ENCODE measurements at places on chromosomes 2 and 18. TPM values are rescaled to one million over a fixed set of nuclear protein-coding genes. Genes with fewer than 3 reads are reported as not detected.
A peak's percentile ranks its signal among the peaks of the same experiment; 100 is the strongest.

- H3K36me3 ChIP-seq = peaks cover 29% of the 10 kb centered on the region
- H3K27me3 ChIP-seq = no peaks in the 10 kb centered on the region
- no peak overlapping the region for H3K27ac ChIP-seq
- H3K4me3 ChIP-seq = no peak overlapping the region
These were observed 51.3 kb downstream of the NRP2 start for GRCh38 chr2:205733648-205734047.

DNA sequence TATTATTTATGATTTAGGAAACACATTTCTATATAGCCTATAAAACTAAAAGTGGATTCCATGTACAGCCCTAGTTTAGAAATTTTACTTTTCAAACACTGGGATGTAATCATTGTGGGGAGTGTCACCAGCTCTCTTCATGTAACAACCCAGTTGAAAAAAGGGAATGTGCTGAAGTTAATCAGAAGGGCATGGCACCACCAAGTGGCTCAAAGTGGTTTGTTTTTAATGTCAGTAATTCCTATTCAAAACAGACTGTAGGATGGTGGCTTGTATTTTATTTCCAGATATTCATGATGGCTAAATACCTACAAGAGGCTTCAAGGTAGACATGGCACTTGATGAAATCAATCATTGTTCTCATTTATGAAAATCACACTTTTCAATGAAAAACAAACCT lies 58.1 kb upstream of the TMEM182 start:
- no peaks in the 10 kb centered on the region for H3K4me1 ChIP-seq
- H3K27ac ChIP-seq = no peak overlapping the region
- DNase-seq = no peak
- no peak overlapping the region for H3K4me3 ChIP-seq

DNA sequence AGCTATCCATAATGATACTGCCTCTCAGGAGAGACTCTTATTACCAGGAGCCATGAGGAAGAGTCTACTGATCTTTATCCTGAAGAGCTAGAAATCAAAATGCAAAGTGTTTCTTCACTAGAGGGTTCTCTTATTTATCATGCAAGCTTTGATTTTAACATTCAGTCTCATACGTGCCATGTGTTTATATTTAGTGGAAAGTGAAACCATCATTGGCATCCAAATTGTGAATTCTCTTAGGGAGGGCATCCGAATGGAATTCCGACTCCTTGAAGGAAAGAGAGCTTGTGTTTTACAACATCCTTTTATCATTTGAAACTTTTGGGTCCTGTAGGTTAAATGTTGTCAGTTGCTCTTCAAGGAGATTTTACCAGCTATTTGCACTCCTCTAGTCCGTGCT lies 170.4 kb upstream of the SESTD1 start:
- H3K4me3 ChIP-seq = no peak overlapping the region
- DNase-seq = no peak
- H3K27me3 ChIP-seq = peaks cover 4% of the 10 kb centered on the region

CEP68 gene
- 28.4 TPM for total RNA-seq

DNA sequence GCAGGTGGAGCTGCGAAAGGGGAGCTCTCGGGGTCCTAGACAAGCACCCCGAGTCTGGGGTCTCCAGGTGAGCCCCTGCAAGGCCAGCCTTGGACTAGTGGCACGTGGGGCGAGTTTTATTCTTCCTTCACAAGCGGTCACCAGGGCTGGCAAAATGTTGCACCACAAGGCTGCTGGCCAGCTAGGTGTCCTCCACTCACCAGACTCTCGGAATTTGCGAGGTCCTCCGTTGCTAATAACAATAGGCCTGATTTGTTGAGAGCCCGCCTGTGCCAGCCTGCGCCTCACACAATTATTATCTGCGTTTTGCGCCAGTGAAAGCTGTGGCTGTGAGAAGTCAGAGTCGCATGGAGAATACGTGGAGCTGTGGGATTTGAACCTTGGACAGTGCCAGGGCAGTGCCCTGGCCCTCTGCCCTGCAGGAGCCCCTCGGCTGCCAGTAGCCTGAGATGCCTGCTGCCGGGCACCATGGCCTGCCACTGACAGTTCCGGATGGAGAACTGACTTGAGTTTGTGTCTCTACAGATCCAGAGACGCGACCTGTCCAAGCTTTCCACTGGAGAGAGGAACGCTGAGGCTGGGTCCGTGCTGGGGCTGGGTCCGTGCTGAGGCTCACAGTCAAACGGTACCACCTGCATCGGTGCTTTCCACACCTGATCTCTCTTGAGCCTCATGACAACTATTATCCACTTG lies 77.6 kb upstream of the ODC1 start:
- no peaks in the 10 kb centered on the region for H3K36me3 ChIP-seq
- H3K27me3 ChIP-seq = no peaks in the 10 kb centered on the region
- H3K4me3 ChIP-seq = no peak overlapping the region
- no peaks in the 10 kb centered on the region for H3K4me1 ChIP-seq

DNA sequence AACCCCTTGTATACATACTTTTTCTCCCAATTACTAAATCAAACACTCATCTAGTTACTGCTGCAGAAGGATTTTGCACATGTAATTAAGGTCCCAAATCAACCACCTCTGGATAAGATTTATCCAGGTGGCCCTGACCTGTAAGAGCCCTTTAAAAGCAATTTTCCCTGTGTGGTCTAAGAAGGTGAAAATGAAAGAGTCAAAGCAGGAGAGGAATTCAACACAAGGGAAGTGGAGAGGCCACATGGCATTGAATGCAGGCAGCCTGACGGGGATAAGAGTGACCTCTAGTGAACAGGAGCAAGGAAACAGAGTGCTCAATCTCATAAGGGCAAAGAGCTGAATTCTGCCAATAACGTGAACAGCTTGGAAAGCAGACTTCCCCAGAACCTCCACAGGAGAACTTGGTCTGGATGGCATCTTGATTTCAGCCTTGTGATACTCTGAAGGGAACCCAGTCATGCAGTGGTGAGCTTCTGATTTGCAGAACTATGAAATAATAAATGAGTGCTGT lies 27.2 kb downstream of the PPP3R1 start:
- H3K27me3 ChIP-seq = no peaks in the 10 kb centered on the region
- no peak overlapping the region for H3K27ac ChIP-seq
- H3K4me1 ChIP-seq = peaks cover 20% of the 10 kb centered on the region
- H3K4me3 ChIP-seq = no peak overlapping the region
- H3K36me3 ChIP-seq = no peaks in the 10 kb centered on the region
- no peak for DNase-seq

GRCh38 chr2:127626175-127626574 lies 19.8 kb upstream of the GPR17 start:
- H3K4me3 ChIP-seq = no peak overlapping the region
- H3K27me3 ChIP-seq = peaks cover 14% of the 10 kb centered on the region
- H3K36me3 ChIP-seq = no peaks in the 10 kb centered on the region
- DNase-seq = no peak

DNA sequence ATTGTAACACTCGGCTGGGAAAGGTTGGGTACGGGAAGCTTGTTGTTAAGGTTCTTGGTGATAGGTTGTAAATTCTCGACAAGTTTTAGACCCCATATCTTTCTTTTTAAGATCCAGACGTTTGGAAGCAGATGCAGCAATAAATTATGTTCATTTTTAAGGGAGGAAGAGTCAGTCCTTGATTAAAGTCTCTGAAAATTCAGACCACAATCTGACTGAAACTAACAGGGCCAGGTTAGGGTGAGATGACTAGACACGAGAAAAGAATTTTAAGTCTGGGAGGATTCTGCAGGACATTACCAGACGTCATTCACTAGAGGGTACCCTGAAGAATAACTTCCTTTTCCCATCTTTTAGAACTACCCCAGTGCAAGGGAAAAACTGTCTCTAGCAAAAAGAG lies 16.1 kb downstream of the WIPF1 start:
- no peak for DNase-seq
- no peak overlapping the region for H3K4me3 ChIP-seq
- no peak overlapping the region for H3K27ac ChIP-seq
- H3K36me3 ChIP-seq = no peaks in the 10 kb centered on the region
- H3K4me1 ChIP-seq = peaks cover 11% of the 10 kb centered on the region
- no peaks in the 10 kb centered on the region for H3K27me3 ChIP-seq

GRCh38 chr2:13158466-13158865 lies 441.7 kb downstream of the TRIB2 start:
- no peak for DNase-seq
- no peaks in the 10 kb centered on the region for H3K4me1 ChIP-seq
- H3K27ac ChIP-seq = no peak overlapping the region
- H3K36me3 ChIP-seq = no peaks in the 10 kb centered on the region

DNA sequence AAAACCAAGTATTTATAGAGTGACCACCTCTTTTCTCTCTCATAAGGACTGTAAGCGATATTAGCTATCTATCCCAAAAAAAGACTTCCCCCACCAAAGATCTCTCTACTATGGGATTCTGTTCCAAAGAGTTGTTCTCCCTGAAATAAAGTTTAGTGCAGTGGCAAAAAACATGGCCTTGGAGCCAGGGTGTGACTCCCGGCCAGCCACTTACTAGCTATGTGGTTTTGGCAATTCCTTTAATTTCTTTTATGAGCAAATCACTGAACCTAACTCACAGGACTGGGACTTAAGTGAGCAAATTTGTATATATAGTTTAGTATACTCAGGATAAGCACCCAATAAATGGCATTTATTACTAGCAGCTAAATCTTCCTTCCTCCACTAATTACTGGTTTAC lies 42.6 kb downstream of the SESTD1 start:
- no peak overlapping the region for H3K4me3 ChIP-seq
- H3K4me1 ChIP-seq = no peaks in the 10 kb centered on the region
- no peaks in the 10 kb centered on the region for H3K36me3 ChIP-seq
- H3K27ac ChIP-seq = no peak overlapping the region

DNA sequence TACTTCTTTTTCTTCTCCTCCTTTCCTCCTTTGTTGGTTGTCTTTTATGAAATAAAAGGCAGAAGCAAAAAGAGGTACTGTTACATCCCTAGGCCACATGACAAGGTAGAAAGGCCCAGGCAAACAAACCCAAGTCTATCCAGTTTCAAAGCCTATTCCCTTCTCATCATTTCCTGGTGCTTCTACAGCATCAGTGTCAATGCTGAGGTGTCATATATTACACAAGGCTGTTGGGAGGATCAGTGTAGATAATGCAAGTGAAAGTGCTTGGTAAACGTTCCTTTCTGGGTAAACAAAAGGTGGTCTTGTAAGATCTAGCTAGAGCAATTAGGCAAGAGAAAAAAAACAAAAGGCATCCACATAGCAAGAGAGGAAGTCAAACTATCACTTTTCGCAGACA lies 64.9 kb downstream of the EVA1A start:
- H3K4me1 ChIP-seq = no peaks in the 10 kb centered on the region
- no peaks in the 10 kb centered on the region for H3K36me3 ChIP-seq
- no peak overlapping the region for H3K27ac ChIP-seq
- H3K27me3 ChIP-seq = no peaks in the 10 kb centered on the region
- no peak overlapping the region for H3K4me3 ChIP-seq

GRCh38 chr18:59735269-59735860 lies 38.1 kb upstream of the CCBE1 start:
- H3K36me3 ChIP-seq = no peaks in the 10 kb centered on the region
- H3K27ac ChIP-seq = no peak overlapping the region
- DNase-seq = peak; percentile 52
- no peaks in the 10 kb centered on the region for H3K27me3 ChIP-seq
- H3K4me1 ChIP-seq = no peaks in the 10 kb centered on the region

GRCh38 chr18:210733-211132 lies 52.4 kb downstream of the USP14 start:
- H3K4me3 ChIP-seq = no peak overlapping the region
- no peak overlapping the region for H3K27ac ChIP-seq
- no peaks in the 10 kb centered on the region for H3K4me1 ChIP-seq
- no peak for DNase-seq

GRCh38 chr2:176650838-176651555 lies 381.8 kb downstream of the MTX2 start:
- no peaks in the 10 kb centered on the region for H3K4me1 ChIP-seq
- no peak overlapping the region for H3K4me3 ChIP-seq
- H3K27me3 ChIP-seq = peaks cover 46% of the 10 kb centered on the region
- H3K36me3 ChIP-seq = no peaks in the 10 kb centered on the region
- no peak overlapping the region for H3K27ac ChIP-seq

Data from heart right ventricle (tissue), 16 donors.